Omental fat pad (tissue), 4 donors: ENCODE measurements at places on chromosomes 5 and 9. TPM values are rescaled to one million over a fixed set of nuclear protein-coding genes. Genes with fewer than 3 reads are reported as not detected.

Gene PTGER4
- total RNA-seq, result 39.5 TPM

Gene RFESD
- 1.6 TPM for total RNA-seq

Gene MLANA
- not detected for total RNA-seq

Gene CCL28
- total RNA-seq, result 2.1 TPM

Gene ITK
- total RNA-seq, result 17.2 TPM

Gene CCDC187
- total RNA-seq, result not detected

Gene PCDHB14
- 7.1 TPM for total RNA-seq

Gene CDC20B
- not detected for total RNA-seq

Gene CAMSAP1
- total RNA-seq, result 52.5 TPM

Gene ELOVL7
- total RNA-seq, result 2.1 TPM

Gene FBP2
- not detected for total RNA-seq

Gene LCN1
- total RNA-seq, result not detected

Gene STKLD1
- not detected for total RNA-seq

Gene GCNT4
- 2.2 TPM for total RNA-seq

Gene SPATA31A3
- not detected for total RNA-seq

Gene TAF11L10
- not detected for total RNA-seq

Gene CXCL14
- total RNA-seq, result 38.9 TPM

Gene MYORG
- 9.3 TPM for total RNA-seq

Gene TPPP
- 7.8 TPM for total RNA-seq
